ENCODE measurements at places on chromosomes 7 and 10.

GRCh38 chr10:6071181-6072175, 9.3 kb upstream of the IL2RA start:
- DNase-seq: no peak

- no peak for DNase-seq
These were observed 1.8 kb downstream of the MARVELD1 start for GRCh38 chr10:97715259-97715874.

- no peak for DNase-seq
These were observed 24.7 kb upstream of the GRID1 start for GRCh38 chr10:86391236-86391840.

DNA sequence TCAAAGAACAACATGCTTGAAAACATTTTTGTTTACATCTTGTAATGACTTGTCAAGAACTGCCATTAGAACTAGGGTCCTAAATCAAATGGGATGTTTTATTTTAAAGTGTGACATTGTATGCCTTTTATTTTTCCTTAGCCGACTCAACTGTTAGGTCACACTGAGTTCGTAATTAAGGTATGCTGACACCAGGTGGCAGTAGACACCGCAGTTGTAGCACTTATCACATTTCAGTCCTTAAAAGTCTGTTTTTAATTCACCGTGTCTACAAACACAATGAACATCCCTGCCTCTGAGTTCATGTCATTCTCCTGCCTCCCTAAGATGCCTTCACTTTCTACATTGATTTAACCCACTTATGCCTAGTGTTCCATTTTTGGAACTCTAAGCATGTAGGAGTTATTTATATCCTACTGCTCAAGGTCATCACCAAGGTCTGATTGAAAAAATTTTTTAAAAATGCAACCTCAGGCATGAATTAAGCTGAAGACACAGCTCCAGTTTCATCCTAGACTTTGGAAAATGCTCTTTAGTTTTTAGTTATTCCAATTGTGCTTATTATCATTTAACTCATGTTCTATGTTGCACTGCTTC, 186.1 kb downstream of the BMPER start:
- peak; percentile 32 for DNase-seq

All from G401 (cell line).